ENCODE measurements at places on chromosomes 11 and 22. TPM values are rescaled to one million over a fixed set of nuclear protein-coding genes. Genes with fewer than 3 reads are reported as not detected.

DNA sequence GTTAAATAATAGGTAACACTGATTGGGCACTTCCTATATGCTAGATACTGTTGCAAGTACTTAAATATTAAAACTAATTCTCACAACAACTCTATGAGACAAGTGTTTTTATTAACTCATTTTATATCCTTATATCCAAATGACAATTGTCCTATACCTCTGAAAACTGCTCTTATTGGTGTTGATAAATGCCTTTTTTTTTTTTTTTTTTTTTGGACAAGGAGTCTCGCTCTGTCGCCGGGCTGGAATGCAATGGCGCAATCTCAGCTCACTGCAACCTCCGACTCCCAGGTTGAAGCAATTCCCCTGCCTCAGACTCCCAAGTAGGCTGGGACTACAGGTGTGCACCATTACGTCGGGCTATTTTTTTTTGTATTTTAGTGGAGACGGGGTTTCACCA is 41.6 kb downstream of the MRTFA start:
- DNase-seq, result no peak

GRCh38 chr22:24120044-24120443 is 61.2 kb upstream of the SUSD2 start:
- no peak for DNase-seq

- no peak for DNase-seq
These were observed 520.8 kb downstream of the BRD1 start for GRCh38 chr22:49306632-49307480.

The GAB4 gene
- total RNA-seq, result not detected

Data from urinary bladder (tissue), 4 donors.